ENCODE measurements at places on chromosomes 5 and 9.

DNA sequence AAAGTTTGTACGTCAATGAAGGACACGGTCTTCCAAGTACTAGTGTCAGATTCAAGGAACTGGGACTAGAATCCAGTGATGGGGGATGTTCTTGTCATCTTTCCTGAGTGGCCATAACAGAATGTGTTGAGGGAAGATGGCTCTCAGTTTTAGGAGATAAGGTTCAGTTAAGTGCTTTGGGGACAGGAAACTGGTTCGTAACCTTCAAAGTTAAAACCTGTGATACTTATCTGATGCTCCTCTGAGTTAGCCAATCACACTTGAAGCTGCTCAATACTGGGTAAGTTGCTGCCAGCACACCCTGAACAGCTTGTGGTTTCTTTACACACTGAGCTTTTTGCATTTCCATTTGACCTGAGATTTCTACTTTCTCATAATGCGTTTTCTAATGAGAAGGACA is 64.4 kb downstream of the PIK3R1 start:
- no peak for DNase-seq

GRCh38 chr9:93681269-93682154 is 105.1 kb downstream of the PHF2 start:
- no peak for DNase-seq

DNA sequence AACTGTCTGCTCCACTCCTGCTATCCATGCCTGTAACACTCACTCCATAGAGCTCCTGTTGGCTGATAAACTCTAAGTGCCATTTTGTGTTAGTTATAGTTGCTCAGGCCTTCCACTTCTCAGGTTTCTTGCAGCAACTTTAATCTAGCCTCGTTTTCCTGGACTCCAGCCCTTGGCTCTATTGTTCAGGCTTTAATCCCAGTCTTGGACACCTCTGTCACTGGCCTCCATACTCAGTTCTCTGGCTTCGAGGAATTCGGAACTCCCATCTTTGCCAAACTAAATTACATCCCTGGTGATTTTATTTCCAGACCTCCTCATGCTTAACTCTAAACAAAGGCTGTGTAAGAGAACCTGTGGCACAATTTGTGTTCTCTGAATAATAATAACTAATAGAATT is 39.8 kb downstream of the EMB start:
- DNase-seq, result no peak

- no peak for DNase-seq
These were observed 3.9 kb upstream of the IL7R start for GRCh38 chr5:35852773-35853172.

- no peak for DNase-seq
These were observed 23.8 kb upstream of the SPTAN1 start for GRCh38 chr9:128528445-128529160.

DNA sequence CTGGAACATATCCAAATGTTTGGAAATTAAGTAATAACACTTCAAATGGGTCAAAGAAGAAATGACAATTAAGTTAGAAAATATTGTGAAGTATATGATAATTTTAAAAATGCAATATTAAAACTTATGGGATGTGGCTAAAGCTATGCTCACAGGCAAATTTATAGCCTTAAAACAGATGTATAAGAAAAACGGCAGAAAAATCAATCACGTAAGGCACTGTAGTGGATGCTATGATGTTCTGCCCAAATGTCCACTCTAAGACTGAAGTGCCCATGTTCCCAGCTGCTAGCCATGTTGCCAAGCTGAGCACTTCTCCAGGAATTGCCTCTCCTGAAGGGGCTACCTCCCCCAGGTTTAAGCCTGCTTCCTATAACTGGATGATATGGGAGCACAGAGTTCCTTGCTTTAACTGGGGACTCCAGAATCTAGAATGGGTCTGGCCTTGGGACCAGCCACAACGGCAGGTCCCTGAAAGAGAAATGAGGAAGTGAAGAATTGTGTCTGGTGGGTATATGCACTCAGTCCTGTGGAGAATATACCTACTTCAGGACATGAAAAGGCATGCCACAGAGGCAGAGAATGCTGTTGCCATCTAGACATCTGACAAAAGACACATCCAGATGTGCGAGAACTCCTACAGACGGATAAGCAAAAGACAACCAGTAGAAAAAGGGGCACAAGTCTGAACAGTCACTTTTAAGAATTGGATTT is 78.2 kb upstream of the RXRA start:
- no peak for DNase-seq

DNA sequence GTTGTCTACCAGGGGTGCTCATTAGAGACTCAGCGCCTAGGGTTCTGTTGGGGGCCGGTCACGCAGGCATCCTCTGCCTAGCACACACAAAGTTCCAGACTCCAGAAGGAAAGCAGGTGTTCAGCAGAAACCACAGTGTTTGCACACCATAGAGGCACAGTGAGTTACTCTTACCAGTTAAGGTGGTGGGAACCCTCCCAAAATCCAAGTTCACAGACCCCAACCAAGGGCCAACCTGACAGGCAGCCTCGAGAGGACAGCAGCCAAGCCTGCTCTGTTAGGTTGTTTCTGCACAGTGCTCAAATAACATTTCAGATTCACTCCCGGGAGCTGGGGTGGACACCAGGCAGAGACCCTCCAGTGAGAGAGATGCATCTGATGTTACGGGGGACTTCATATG is 36.2 kb downstream of the SECISBP2 start:
- no peak for DNase-seq

GRCh38 chr5:142748568-142749249 is 21.5 kb upstream of the ARHGAP26 start:
- DNase-seq, result peak; percentile 70

GRCh38 chr9:36937346-36937745 is 96.7 kb downstream of the PAX5 start:
- no peak for DNase-seq

GRCh38 chr9:126119731-126120130 is 206.9 kb upstream of the MVB12B start:
- DNase-seq, result no peak

GRCh38 chr5:9625286-9625685 is 4.9 kb downstream of the TAS2R1 start:
- DNase-seq, result no peak

- no peak for DNase-seq
These were observed 306.8 kb downstream of the ZNF608 start for GRCh38 chr5:124439609-124440008.

DNA sequence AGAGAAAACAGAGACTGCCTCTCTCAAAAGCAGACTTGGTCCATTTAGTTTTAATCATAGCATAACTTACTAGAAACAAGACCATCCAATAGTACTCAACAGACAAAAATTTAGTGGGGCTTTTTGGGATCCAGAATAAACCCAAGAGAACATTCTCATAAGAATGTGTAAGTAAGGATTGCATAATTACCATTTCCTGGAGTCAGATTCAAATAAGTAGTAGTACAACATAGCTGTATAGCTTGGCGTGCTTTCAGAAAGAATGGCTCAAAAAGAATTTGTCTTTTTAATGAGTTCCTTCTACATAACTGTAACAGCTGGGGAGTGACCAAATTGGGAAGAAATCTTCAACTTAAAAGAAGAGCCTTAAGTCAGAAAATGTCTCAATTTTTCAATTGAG is 145.4 kb downstream of the DENND1A start:
- DNase-seq, result peak; percentile 31

DNA sequence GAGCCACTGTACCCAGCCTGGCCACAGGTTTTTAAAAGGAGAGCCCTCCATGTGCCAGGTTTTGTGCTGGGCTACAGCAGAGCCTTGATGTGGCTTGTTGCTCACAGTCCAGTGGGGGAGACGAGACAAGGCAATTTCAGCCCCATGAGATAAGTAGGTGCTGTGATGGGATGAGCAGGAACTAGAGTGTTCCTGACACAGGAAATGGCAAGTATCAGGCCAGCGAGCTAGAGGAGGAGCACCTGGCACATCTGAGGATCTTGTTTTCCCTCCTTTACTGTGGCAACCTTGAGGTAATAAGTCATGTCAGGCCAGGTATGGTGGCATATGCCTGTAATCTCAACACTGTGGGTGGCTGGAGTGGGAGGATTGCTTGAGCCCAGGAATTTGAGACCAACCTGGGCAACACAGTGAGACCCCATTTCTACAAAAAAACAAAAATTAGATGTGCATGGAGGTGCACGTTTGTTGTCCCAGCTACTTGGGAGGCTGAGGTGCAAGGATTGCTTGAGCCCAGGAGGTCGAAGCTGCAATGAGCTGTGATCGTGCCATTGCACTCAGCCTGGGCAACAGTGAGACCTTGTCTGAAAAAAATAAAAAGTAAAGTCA is 3.8 kb upstream of the ZDHHC12 start:
- no peak for DNase-seq

DNA sequence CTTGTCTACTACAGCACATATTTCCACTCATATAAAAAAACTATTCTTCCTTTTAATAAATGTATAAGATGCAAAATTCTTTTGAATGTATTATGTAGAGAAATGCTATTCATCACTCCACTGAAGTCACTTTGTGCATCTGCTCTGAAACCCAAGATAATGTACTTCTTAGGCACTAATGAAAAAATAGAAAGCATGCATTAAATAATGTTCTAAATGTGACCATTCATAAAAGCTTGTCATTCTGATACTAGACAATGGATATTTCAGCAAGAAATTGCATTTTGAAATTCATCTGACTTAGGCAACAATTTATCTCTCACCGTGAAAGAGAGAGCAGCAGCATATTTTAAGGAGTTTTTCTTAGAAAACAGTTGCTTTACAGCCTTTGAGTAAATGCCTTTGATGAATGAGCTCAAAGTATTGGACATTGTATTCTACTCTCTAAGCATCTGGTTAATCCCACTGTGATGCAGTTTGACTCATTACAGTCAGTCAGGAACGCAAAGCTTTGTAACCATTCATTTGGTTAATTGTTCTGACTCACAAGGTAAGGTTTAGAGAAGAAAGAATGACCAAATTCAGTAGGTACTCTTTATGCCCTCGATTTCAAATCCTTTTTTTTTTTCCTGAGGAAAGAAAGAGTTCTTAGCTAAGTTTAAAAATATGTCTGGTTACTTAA is 2233.8 kb upstream of the C9orf72 start:
- DNase-seq, result peak; percentile 87

- DNase-seq, result no peak
These were observed 142.6 kb downstream of the INSYN2B start for GRCh38 chr5:169837686-169838085.

DNA sequence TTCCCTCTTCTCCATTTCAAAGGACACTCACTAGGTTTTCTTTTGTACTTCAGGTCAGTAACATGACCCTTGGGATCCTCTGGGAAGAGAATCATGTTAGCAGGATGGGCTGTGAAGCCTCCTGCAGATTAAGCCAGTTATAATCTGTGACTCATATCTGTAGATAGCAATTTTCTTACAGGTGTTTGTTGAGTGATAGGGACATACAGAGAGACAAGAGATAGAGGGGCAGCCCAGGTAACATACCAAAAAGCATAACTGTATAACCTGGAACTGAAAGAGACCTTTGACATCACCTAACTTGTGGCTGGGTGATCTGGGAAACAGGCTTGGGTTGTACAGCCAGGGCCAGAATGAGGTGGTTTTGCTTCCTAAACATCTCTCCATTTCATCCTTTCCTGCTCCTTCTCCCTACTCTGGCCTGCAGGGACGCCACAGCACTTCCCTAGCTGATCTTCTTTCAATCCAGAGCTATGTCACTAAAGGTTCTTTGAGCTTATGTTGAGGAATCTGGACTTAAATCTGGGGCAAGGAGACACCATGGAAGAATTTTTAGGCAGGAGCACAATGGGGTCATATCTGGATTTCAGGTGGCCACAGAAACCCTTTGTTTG is 21.0 kb upstream of the PPARGC1B start:
- no peak for DNase-seq

GRCh38 chr9:124202447-124202971 is 55.2 kb upstream of the NEK6 start:
- no peak for DNase-seq

DNA sequence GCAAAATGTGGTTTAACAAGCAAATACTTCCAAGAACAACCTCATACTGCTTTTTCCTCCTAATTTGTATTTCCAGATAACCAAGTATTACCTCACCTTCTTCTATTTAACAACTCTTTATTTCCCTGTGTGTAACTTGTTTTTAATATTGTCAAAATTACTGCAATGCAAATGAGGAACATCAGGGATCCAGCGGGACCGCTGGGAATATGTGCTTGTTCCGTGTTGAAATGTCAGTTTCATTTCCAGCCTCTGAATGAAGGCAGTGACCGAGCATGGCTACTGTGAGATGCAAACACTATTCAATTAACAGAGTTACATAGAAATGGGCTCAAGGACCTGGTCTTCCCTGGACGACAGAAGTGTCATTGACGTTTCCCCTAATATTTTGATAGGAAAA is 110.8 kb upstream of the CTSL start:
- no peak for DNase-seq

DNA sequence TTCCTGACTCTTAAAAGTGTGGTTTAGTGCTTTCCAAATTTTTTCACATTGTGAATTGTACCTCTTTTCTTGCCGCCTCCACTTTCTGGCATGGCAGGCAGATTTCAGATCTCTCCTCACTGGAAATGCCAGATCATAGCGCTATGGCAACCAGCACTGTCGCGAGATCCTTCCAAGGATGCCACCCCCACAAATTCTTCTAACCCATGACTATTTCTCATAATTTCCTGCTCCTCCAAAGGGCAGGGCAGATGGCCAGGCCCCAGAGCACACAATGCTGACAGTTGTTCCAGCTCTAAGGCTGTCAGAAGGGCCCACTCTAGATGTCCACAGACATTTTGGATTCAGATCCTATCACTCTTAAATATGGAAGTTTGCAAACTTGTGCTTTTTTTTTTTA is 446.2 kb upstream of the RIOK2 start:
- peak; percentile 35 for DNase-seq
